ENCODE measurements at places on chromosomes 16 and 17.
A peak's percentile ranks its signal among the peaks of the same experiment; 100 is the strongest.

DNA sequence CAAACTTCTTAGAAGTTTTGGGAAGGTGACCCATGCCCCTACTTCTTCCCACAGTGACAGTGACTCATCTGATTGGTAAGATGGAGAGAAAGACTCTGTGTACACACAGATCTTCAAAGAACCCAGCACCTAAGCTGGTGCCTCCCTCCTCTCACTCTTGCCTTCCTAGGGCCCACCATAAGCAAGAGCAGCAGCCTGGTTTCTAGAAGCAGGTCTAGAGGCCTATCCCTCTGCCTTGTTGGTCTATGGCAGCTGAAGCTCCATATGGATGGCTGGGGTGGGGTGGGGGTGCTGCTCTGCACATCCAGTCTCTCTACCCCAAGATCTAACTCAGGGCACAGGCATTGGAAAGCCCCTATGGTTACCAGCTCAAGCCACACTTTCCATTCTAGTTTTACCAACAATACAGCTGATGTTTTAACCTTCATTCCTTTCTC lies 47.5 kb downstream of the STAT3 start:
- peak; percentile 41 for DNase-seq

GRCh38 chr16:20612551-20613480 lies 36.6 kb upstream of the ACSM2B start:
- no peak for DNase-seq

- DNase-seq, result no peak
These were observed 2.3 kb upstream of the WFIKKN1 start for GRCh38 chr16:628321-629061.

- DNase-seq, result no peak
These were observed 557.2 kb downstream of the TOX3 start for GRCh38 chr16:51989637-51990230.

DNA sequence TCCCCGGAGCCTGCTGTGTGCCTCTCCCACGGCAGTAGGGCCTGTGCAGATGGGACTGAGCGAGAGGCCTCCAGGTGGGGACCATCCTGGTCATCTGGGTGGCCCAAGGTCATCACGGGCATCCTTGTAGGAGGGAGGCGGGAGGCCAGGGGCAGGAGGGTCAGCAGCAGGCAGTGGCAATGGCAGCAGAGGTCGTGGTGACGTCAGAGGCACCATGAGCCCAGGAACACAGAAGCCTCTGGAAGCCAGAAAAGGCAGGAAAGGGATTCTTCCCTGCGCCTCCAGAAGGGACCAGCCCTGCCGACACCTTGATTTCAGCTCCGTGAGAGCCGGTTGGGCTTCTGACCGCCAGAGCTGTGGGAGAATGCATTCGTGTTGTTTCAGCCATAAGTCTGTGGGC lies 190.3 kb downstream of the BANP start:
- DNase-seq, result no peak

DNA sequence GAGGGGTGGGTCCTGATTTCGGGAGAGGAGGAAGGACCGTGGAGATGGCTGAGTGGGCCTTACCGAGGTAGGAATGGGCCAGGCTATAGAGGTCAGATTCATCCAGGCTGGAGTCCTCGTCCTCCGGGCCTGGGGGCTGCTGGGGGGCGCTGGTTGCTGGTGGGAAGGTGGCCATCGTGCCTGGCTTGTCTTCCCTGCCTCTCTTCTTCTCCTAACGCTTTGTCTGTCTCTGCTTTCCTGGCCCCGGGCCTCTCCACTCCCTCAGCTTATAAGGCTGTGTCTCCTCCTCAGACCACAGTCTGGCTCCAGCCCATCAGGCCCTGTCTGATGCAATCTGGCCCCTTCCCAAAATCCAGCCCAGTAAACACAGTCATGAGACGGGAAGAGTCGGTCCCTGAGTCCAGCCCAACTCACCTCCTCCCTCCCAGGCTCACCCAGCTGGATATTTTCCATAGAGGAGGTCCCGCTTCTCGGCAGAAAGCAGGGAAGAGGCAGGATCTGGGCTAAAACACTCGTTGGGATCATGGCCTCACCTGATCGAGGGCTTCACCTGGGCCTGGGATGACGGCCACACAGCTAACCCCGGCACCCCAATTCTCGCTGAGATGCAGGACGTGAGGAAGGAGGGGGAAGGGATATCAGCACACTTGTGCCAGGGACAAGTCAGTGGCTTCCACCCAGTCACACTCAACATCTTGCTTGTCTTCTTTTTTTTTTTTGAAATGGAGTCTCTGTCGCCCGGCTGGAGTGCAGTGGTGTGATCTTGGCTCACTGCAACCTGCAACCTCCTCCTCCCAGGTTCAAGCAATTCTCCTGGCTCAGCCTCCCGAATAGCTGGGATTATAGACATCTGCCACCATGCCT lies at the start of gene NUPR1:
Gene NUPR1 (minus strand): TSS at position 242 of the 864 bp plus-strand sequence. CDS start 67 bp downstream, at position 175.
- DNase-seq, result no peak

- DNase-seq, result no peak
These were observed 47.3 kb upstream of the TBX2 start for GRCh38 chr17:61352408-61352770.

GRCh38 chr16:67846063-67846319 lies 742 bp upstream of the NUTF2 start:
- DNase-seq, result no peak

DNA sequence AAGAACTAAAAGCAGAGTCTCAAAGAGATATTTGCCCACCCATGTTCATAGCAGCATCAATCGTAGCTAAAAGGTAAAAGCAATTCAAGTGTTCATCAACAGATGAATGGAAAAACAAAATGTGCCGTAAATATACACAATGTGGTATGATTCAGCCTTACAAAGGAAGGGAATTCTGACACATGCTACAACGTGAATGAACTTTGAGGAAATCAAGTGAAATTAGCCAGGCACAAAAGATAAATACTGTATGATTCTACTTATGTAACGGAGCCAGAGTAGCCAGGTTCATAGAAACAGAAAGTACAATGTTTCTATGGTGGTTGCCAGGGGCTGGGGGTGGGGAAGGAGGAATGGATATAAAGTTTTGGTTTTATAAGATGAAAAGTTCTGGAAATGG lies 57.8 kb upstream of the IL34 start:
- DNase-seq, result no peak

- DNase-seq, result no peak
These were observed 380.4 kb upstream of the CCL2 start for GRCh38 chr17:33874617-33875060.

DNA sequence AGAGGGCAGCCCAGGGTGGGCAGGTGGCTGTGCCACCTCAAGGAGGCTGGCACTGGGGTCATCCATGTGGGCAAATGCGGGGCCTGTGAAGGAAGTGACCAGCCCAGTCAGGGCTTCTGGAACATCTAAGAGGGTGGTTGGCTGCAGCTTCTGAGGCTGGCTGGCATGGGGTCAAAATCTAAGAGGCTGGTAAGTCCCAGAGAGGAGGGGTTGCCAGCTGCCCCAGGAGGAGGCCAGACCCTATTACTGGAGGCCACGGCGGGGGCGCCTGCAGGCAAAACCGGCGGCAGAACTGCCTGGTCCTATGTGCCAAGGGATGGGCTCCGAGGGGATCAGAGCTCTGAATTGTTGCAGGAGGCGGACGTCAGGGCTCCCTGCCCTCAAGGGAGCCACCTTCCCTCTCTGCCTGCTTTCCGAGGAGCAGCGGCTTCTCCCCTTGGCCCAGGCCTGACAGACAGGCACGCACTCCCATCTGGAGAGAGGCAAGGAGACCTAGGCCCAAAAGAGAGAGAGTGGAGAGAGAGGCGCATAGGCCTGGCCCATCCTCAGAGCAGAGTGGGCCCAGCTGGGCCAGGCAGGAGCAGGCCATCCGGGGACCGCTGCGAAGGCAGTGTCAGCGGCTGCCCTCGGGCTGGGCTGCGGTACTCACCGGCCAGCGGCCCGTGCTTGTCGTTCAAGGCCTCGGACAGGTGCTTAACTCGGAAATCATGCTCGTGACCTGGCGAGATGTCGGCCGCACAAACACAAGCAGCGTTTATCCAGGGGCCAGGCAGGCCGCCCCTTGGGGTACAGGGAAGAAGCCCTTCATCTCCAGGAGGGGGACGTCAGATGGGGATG lies 10.9 kb downstream of the ZACN start:
- DNase-seq, result no peak

GRCh38 chr16:86834451-86835035 lies 256.2 kb downstream of the FOXL1 start:
- DNase-seq, result no peak

All from stimulated activated CD4-positive, alpha-beta T cell treated with anti-CD3 and anti-CD28 coated beads, Interleukin-2, amount 100 ng/mL, for 48 hours (primary cell).